ENCODE measurements at places on chromosomes 7 and 10. TPM values are rescaled to one million over a fixed set of nuclear protein-coding genes. Genes with fewer than 3 reads are reported as not detected.

- DNase-seq = no peak
- H3K27ac ChIP-seq = peak overlapping the region; percentile 64
- H3K27me3 ChIP-seq = no peaks in the 10 kb centered on the region
- H3K36me3 ChIP-seq = no peaks in the 10 kb centered on the region
- peaks cover 66% of the 10 kb centered on the region for H3K4me1 ChIP-seq
Measured at GRCh38 chr10:79244068-79244442, 103.2 kb upstream of the PPIF start.

Gene MACC1
- not detected for polyA plus RNA-seq

- no peak overlapping the region for H3K27ac ChIP-seq
- H3K27me3 ChIP-seq = no peaks in the 10 kb centered on the region
- no peak overlapping the region for H3K4me3 ChIP-seq
- no peak for DNase-seq
Measured at GRCh38 chr10:122219340-122219739, 51.8 kb upstream of the BTBD16 start.

DNA sequence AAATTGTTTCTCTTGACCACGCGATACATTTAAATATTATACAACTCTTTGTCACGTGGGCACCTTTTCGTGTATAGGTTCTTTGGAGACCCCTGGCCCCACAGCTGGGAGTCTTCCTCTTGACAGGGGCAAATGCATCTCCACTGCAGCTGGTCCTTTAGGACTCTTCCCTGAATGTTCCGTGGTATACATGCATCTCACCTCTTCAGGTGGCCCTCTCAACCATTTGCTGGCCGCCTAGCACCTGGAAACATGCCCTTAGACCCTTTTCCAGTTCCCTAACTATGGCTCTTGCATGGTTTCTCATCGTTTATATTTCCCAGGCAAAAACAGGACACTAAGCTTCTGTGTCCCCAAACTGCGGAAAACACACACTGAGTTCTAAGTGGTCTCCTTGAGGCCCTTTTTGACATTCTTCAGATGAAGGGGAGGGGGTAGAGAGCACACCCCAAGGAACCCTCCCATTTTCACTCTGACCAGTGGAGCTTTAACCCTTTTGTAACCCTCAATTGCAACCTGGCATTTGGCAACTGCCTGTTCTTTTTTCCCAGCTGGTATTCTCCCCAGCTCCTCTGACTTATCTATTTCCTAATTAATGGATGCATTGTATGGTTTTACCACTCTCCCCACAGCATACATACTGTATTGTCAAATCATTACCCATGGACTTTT is 20.6 kb downstream of the HNRNPA2B1 start:
- H3K4me3 ChIP-seq = no peak overlapping the region
- peaks cover 4% of the 10 kb centered on the region for H3K4me1 ChIP-seq
- DNase-seq = no peak
- H3K27ac ChIP-seq = no peak overlapping the region
- peaks cover 2% of the 10 kb centered on the region for H3K36me3 ChIP-seq
- no peaks in the 10 kb centered on the region for H3K27me3 ChIP-seq

DNA sequence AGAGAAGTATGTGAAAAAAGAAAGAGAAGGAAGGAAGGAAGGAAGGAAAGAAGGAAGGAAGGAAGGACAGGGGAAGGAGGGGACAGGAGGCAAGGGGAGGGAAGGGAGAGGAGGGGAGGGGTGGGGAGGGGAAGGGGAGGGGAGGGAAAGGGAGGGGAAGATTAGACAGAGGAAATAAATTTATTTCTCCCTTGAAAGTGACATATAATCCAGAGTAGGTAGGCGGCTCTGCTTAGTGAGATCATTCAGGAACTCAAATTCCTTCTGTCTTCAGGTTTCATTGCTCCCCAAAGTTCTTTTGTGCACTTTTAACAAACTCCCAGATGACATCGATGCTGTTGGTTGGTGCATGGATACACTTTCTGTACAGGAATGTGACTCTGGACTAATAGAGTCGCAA is 594.7 kb upstream of the STEAP1 start:
- H3K27me3 ChIP-seq = no peaks in the 10 kb centered on the region
- no peak overlapping the region for H3K27ac ChIP-seq
- H3K4me3 ChIP-seq = no peak overlapping the region
- no peaks in the 10 kb centered on the region for H3K4me1 ChIP-seq

DNA sequence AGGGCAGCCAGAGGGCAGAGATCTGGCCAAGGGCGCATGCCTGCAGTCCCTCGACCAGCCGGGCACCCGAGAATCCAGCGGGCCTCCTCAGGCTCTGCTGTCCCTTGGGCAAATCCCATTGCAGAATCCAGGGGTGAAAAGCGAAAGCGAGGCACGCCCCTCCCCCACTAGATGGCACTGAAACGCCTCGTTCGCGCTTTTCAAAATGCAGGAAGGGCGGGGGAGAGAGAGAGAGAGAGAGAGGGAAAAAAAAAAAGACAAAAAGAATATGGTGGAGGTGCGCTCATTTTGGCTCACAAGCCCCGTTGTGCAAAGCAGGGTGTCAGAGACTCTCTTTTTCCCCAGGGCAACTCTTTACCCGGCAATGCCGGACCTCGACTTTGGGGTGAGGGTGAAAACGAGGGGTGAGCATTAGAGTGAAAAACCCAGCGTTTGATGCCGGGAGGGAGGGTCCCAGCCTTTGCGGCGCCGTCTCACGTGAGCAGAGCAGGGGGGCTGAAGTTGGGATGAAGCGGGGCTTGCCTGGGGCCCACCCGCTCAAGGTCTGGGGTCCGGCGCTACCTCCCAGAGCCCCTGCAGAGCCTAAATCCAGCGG is 2.5 kb upstream of the TMEM178B start:
- no peaks in the 10 kb centered on the region for H3K36me3 ChIP-seq
- no peak for DNase-seq
- peaks cover 25% of the 10 kb centered on the region for H3K27me3 ChIP-seq
- H3K27ac ChIP-seq = no peak overlapping the region
- peaks cover 26% of the 10 kb centered on the region for H3K4me1 ChIP-seq
- H3K4me3 ChIP-seq = peak overlapping the region; percentile 51

GRCh38 chr10:13528875-13529713 is at the start of gene BEND7:
TSS of gene BEND7 (minus strand) at chr10:13529014. CDS start at chr10:13528533, 481 bp downstream.
- H3K27me3 ChIP-seq = peaks cover 46% of the 10 kb centered on the region
- H3K4me1 ChIP-seq = peaks cover 3% of the 10 kb centered on the region
- no peaks in the 10 kb centered on the region for H3K36me3 ChIP-seq
- H3K4me3 ChIP-seq = no peak within 1 kb of the TSS
- no peak for DNase-seq
- no peak within 1 kb of the TSS for H3K27ac ChIP-seq

Gene FFAR4
- not detected for polyA plus RNA-seq

DNA sequence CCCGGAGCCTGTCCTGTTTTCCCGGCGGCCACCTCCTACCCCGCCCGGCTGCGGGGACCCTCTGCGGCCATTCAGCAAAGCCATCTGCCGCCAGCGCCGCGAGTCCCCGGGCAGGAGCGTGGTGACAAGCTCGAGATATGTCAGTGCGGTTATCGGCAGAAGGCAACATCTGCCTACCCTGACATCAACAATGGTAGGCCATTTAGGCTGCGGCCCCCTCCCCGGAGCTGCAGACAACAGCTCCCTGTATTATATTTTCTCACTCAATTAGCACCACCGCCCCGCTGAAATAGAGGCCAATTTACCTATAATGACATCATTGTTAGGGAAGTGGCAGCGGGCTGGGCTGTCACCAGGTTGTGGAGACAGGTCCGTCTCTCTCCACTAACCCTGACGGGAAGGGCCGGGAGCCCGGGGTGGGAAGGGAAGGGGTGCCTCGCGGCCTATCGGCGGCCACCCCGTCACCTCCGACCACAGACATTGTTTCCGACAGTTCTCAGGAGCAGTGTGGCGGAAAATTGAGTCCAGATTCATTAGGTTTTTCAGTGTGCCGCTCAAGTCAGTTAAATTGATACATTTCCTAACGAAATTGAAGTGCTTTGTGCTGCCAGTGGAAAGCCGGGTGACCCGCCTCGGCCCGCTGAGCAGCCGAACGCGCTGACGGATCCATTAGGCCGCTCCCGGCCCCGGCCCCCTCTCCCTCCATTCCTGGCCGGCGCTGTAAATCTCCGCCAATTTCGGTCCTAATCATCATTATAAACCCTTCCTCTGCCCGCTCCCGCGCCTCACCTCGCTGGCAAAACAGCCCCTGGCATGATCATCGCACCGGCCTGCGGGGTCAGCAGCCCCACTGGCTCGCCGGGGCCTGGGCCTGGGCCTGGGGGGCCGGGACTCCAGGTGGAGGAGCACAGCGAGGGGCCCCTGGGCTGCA is 43.0 kb downstream of the UNCX start:
- no peaks in the 10 kb centered on the region for H3K4me1 ChIP-seq
- H3K27ac ChIP-seq = no peak overlapping the region
- no peaks in the 10 kb centered on the region for H3K36me3 ChIP-seq

GRCh38 chr10:96585736-96586418 is 935 bp downstream of the TM9SF3 start:
- peak; percentile 73 for DNase-seq
- no peaks in the 10 kb centered on the region for H3K36me3 ChIP-seq
- H3K4me1 ChIP-seq = peaks cover 57% of the 10 kb centered on the region
- no peaks in the 10 kb centered on the region for H3K27me3 ChIP-seq
- peak overlapping the region; percentile 97 for H3K27ac ChIP-seq

Gene SH2D4B
- not detected for polyA plus RNA-seq

- H3K36me3 ChIP-seq = no peaks in the 10 kb centered on the region
- H3K4me3 ChIP-seq = no peak overlapping the region
- no peak overlapping the region for H3K27ac ChIP-seq
- no peaks in the 10 kb centered on the region for H3K27me3 ChIP-seq
Measured at GRCh38 chr10:133475425-133475734, 21.6 kb downstream of the SCART1 start.

Gene TTYH3
- polyA plus RNA-seq = 1.4 TPM

Gene LHFPL3
- not detected for polyA plus RNA-seq

GRCh38 chr7:141275350-141275749 is 201.5 kb downstream of the TMEM178B start:
- H3K4me3 ChIP-seq = no peak overlapping the region
- no peaks in the 10 kb centered on the region for H3K4me1 ChIP-seq
- no peaks in the 10 kb centered on the region for H3K36me3 ChIP-seq
- H3K27me3 ChIP-seq = no peaks in the 10 kb centered on the region
- no peak overlapping the region for H3K27ac ChIP-seq
- DNase-seq = no peak

DNA sequence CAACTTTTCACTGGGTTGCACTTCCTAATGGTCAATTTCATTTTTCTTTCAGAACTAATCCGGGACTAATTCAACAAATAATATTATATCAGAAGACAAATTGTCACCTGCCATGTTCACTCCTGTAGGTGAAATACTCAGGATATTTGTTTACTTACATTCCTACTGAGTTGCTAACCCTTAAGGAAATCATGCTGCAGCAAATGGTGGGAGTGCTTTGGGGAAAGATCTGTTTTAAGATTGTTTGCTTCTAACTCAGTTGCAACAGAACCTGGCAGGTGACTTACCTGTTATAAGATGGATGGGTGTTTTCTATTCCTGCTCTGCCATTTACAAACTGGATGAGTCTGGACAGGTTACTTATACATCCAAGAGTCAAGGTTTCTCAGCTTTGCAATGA is 81.8 kb downstream of the ZNF248 start:
- no peak overlapping the region for H3K27ac ChIP-seq
- H3K4me1 ChIP-seq = no peaks in the 10 kb centered on the region
- DNase-seq = no peak
- no peak overlapping the region for H3K4me3 ChIP-seq
- no peaks in the 10 kb centered on the region for H3K36me3 ChIP-seq

Measured in CD4-positive, CD25-positive, alpha-beta regulatory T cell (primary cell).